ENCODE measurements at places on chromosomes 7 and 10.

DNA sequence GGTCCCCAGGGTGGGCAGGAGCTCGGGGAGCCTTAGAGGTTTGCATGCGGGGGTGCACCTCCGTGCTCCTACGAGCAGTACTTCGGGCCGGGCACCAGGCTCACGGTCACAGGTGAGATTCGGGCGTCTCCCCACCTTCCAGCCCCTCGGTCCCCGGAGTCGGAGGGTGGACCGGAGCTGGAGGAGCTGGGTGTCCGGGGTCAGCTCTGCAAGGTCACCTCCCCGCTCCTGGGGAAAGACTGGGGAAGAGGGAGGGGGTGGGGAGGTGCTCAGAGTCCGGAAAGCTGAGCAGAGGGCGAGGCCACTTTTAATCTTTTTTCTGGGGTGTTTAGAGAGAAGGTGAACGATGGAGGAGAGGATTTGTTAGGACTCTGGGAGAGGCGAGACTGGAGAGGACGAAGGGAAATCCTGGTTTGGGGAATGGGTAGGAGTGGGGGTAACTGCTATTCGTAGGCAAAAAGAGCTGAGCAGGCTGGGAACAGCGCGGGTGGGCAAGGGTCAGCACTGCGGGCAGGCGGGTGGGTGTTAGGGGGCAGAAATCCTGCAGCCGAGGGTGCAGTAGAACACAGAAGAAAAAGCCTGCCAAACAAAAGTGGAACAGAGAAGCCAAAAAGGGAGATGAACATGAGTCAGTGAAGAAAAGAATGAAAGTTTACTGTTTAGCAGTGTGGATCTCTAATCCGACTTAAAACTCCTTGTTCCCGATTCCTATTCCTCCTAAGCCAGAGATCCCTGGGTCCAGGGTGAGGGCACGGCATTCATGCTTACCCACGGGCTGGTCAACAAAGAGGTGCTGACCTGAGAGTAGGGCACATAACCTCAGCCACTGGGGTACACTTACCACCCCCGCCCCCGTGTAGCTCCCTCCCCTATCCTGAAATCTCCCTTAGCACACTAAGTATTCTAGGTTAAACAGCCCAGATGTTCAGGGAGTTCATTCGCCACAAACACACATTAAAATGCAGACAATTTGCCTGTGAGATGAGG is 26.9 kb downstream of the PRSS2 start:
- peak; percentile 69 for DNase-seq

GRCh38 chr10:43411536-43411935 is 2.5 kb upstream of the HNRNPF start:
- DNase-seq = no peak

DNA sequence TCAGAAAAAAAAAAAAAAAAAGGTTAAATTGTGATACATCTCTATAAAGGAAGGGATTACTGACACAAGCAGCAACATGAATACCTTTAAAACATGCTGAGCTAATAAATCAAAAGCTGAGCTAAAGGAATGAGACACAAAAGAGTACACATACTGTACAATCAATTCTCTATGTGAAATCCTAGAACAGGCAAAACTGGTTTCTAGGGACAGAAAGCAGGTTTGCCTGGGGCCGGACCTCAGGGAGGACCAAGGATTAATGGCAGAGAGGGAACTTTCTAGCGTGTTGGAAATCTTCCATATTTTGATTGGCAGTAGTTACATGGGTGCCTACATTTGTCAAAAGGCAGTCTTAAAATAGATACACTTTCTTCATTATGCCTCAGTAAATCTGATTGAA is 52.5 kb downstream of the KLRG2 start:
- no peak for DNase-seq

- DNase-seq = no peak
Observed at GRCh38 chr7:131254211-131254610, 73.5 kb upstream of the MKLN1 start.

- peak; percentile 55 for DNase-seq
Observed at GRCh38 chr10:124743191-124744101, 732 bp downstream of the FAM53B start.

All from CD4-positive, alpha-beta T cell treated with Interleukin-17A for 4 hours (primary cell).